ENCODE measurements at places on chromosomes 6 and 20.

- DNase-seq: no peak
Measured at GRCh38 chr6:120214088-120214499, 864.5 kb upstream of the MAN1A1 start.

GRCh38 chr20:54869765-54870164, 394.4 kb downstream of the DOK5 start:
- no peak for DNase-seq

DNA sequence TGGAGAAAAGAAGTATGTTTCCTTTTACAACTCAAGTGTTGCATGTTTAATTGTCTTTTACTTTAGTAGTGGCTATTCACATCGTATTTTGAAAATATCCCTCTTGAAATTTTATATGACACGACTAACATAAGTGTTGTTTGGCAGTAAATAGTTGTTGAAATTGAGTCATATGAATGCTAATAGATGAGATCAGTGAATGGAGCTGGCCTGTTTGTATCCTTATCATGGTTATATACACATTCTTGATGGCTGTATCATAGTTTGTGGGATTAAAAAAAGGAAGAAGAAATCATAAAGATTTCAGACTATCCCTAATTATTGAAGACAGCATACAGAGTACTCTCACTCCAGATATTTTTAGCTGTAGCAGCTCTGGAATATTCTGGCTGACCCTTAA, 8.2 kb upstream of the RAE1 start:
- DNase-seq: no peak

- no peak for DNase-seq
Measured at GRCh38 chr6:52227495-52227894, 16.8 kb downstream of the IL17F start.

DNA sequence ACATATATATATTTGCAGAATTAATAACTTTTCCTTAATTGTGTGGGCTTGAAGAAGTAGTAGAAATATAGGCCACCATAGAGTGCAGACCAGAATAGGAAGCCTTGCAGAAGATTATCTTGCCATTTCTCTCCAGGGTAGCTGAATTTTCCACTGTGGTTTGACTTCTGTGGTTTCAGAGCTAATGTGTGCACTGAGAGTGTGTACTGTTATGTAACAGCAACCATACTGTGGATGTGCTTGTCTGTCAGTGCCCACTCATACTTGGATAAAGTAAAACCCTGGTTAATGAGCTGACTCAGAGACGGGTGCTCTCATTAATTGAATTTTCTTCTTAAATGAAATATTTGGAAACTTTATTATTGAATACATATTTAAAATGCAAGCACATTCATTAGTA, 57.2 kb downstream of the CEP43 start:
- DNase-seq: no peak

GRCh38 chr6:150910561-150910960, 45.1 kb downstream of the MTHFD1L start:
- DNase-seq: no peak

GRCh38 chr6:101146389-101146788, 247.1 kb upstream of the GRIK2 start:
- no peak for DNase-seq

DNA sequence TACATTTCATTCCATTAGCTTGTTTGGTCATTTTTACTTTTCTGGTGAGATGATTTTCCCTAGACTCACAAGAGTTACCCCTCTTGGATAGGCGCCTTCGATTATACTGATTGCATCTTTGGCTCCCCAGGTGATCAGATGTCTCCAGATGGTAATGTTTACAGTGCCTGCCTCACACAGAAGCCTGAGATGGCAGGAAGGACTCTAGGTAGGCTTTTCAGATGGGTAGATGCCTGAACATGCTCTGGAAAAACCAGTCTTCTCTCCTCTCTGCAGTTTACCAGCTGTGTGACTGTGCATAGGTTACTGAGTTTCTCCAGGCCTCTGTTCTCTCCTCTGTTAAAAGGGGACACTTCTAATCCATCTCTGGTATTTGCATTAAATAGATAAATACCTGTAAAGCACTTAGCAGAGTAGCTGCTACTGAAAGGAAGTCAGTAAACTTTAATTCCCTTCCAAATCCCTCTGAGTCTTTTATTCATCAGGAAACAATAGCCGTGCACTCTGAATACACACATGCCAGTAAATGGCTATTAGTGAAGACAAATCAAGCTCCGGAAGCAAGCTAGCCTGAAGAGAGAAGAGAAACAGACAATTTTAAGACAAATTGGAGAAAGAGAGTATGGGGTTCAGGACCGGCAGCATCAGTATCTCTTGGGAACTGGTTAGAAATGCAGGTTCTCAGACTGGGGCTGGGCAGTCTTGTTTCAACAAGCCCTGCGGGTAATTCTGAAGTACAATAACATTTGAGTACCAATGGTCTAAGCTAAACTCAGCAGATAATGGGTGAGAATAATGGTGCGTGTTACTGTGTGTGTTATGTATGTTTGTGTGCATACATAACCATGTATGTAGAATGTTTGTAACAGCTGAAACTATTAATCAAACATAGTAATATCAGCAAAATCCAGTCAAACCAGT, 139.4 kb downstream of the UST start:
- no peak for DNase-seq

- no peak for DNase-seq
Measured at GRCh38 chr6:27617046-27617687, 144.3 kb upstream of the ZNF184 start.

- no peak for DNase-seq
Measured at GRCh38 chr6:127392301-127392700, 48.9 kb upstream of the ECHDC1 start.

DNA sequence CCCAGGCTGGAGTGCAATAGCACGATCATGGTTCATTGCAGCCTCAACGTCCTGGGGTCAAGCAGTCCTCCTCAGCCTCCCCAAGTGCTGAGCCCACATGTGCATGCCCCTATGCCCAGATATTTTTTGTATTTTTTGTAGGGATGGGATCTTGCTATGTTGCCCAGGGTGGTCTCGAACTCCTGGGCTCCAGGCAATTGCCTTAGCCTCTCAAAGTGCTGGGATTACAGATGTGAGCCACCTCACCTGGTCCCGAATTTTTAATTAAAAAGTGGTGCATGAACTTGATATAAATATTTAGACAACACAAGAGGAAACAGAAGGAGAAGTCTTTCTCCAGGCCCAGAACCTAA, 7.1 kb upstream of the RNF114 start:
- DNase-seq: no peak

GRCh38 chr6:10626154-10626741, 68.2 kb downstream of the C6orf52 start:
- DNase-seq: no peak

DNA sequence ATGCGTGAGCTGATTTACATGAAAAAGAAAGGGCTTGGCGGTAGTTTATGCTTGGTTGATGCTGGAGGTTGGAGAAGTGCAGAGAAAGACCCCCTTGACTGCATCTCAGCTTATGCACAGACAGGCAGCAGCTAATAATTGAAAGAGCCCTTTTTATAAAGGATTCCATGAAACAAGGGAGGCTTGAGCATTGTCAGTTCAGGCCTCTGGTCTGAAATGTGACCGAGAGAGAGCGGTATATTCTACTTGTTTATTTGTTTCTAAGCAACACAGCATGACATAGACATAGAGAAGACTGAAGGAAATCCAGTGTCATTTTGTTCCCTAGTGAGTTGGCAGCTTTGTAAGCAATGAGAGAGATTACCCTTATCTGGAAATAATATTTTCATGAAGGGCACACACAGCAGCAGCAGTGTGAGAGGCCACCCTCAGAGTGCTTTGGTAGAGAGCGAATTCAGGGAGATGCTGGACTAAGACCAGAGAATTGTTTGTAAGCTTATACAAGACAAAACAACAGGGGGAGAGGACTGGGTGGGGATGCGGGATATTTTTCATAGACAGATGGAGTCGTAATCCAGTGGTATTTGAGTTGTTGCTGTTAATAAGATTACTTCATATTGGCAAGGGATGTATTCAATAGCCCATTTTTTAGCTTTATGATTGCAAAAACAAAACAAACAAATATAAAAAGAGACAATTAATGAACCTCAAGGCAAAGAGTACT, 34.6 kb upstream of the LAMA2 start:
- no peak for DNase-seq

DNA sequence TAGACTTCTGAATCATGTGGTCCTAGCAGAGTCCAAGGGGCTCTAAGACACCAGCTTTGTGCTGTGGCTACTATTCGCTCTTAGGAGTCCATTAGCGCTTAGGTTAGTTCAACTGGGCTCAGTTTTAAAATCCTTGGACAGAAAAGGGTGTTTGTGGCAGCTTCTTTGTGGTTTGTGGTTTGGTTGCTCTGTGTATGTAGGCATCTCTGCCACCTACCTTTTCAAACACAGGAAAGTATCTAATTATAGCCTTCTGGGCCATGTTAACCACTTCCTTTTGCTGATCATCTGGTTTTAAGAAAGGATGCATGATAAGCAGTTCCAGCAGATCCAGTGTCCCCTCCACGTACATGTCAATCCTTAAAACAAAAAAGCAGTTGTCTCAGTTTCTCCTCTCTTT, 10.8 kb downstream of the GSTA4 start:
- DNase-seq: no peak

- no peak for DNase-seq
Measured at GRCh38 chr6:41524634-41525011, 21.6 kb upstream of the FOXP4 start.

DNA sequence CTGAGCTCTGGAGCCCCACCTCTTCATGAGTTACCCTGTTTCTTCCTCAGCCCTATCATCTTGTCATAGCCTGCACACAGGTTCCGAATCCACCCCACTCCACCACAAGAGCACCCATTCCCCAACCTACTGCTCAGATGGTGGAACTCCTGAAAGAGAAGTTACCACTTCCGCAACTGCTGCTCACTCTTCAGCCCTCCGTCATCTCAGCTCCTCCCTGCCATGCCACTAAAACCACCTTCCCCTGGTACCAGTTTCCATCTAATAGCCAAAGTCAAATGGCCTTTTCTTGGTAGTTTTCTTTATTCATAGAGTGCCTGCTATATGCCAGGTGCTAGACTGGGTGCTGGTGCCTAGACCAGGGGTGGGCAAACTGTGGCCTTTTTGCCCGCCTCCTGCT, 3.9 kb downstream of the RAB22A start:
- no peak for DNase-seq

DNA sequence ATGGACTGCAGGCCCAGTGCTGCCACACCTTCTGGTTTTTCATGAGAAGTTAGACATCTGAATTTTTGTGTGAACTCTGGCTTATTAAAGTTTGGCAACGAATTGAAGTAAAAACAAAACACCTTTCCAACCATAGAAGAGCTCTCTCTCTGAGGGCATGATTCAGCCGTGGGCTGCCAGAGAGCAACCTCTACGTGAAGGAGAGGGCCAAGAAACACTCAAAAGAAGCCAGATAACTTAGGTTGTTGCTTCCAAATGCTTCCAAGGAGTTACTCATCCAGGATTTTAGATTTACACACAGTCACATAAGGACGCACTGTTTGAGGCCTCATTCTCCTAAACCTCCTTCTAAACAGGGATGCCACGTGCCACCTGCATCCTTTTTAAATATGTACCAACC, 65.5 kb downstream of the NRN1 start:
- no peak for DNase-seq

DNA sequence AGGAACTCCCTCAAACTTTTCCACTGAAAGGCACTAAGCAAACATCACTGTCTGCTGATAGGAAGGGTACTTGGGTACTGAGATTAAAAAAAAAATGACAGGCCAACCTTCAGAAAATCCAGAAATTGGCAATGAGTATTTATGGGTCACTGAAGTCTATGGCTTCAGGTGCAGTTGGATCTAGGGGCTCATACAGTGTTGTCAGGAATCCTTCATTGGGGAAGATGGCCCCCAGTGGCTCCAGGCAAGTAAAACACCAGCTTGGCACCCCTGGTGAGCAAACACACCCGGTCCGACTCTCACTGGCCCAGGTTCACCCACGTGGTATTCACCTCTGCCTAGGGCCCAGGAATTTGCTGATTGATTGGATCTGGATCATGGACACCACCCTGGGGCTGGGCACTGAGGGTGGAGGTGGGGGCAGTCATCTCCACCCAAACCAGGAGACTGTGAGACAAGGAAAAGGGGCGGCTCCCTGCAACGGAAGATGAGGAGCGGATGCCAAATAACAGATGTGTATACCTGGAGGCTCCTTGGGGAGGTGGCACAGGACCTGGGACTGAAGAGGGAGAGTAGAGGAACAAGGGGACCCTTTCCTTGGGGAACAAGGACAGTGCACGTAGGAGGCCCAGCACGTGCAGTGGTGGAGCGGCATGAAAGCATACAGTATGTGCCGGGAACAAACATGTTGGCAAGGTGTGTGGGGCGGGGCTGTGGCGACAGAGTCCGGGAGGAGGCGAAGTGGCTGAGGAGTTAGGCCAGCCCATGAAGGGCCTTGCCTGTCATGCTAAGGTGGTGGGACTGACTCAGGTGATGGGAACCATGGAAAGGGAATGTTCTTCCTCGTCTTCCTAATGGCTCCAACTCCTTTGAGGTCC, 4.7 kb downstream of the SLC2A10 start:
- DNase-seq: no peak

DNA sequence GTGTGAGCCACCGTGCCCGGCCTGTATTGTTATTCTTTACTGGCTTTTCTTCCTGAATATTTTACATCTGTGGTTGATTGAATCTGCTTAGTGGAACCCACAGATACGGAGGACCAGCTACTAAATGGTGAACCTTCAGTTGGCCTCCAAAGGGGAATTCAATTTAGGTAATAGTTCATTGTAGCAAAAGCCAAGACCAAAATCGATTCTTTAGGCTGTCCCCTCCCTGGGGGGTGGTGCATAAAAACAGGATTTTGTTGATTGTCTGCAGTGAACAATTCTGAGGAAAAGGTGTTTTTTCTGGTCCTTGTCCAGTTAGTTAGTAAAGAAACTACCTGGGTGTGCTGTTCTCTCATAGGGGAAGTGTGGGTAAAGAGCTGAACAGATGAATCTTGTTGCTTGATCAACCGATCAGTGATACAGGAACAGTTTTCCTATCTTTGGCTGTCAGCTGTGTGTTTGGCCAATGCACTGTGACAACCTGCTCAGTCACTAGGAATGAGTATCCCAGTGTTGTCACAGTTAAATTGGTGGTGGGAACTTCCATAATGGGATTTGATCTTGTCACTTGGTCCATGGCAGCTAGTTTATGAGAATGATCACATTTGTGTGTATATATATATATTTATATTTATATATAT, 19.5 kb downstream of the LHFPL5 start:
- DNase-seq: no peak

- DNase-seq: peak; percentile 5
Measured at GRCh38 chr6:119978274-119978889, 628.8 kb upstream of the MAN1A1 start.

DNA sequence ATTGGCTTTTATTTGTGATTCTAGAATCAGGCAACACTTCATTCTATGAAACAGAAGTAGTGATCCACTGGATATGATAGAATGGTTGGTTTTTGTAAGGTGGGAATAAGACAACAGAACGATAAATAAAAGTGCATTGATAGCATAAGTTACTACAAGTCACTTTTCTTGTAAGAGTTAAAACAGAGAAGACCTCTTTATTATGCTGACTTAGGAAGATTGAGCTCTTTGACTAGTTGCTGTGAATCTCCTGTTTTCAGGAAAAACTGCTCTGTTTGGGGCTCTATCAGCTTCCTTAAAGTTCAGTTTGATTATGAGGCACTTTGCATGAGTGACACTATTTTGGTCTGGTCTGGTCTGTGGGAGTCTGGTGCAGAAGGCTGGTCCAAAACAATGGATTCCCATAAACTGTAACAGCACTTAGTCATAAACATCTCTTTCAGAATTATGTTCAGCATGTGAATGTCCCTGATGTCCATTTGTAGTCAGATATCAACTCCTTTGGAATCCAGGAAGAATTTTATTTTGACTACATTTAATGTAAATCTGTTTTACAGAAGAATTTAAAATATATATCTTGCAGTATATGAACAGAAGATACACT, 35.0 kb upstream of the DSE start:
- no peak for DNase-seq
